ENCODE measurements at places on chromosomes 6 and 20. TPM values are rescaled to one million over a fixed set of nuclear protein-coding genes. Genes with fewer than 3 reads are reported as not detected.

PTCHD4 gene
- total RNA-seq, result 0.09 TPM

RAD21L1 gene
- not detected for total RNA-seq

PDYN gene
- 0.33 TPM for total RNA-seq

FAM162B gene
- total RNA-seq, result 2.5 TPM

GRCh38 chr20:56608376-56608775 lies 20.7 kb upstream of the TFAP2C start:
- H3K4me3 ChIP-seq, result no peak overlapping the region
- H3K27me3 ChIP-seq, result no peaks in the 10 kb centered on the region
- no peak for DNase-seq
- H3K27ac ChIP-seq, result no peak overlapping the region

DNA sequence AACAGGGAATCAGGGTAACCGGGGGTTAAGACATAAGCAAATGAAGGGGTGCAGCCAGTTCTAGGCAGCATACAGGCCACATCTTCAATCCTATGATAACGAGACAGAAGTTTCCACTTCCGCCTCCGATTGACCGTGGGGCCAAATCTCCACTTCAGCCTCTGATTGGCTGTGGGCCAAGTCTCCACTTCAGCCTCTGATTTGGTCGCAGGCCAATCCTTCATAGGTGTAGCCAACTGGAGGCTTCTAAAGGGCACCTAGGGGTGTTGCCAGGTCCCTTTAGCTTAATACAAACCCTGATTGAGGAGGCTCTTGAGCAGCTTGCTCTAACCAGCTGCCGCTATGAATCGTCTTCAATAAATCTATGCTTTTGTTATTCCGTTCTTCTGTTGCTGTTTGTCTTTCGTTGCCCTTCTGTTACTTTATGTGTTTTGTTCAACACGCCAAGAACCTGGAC lies 2.1 kb upstream of the ERGIC3 start:
- H3K27me3 ChIP-seq, result no peaks in the 10 kb centered on the region
- H3K27ac ChIP-seq, result peak overlapping the region; percentile 18
- H3K36me3 ChIP-seq, result peaks cover 3% of the 10 kb centered on the region
- H3K4me1 ChIP-seq, result peaks cover 16% of the 10 kb centered on the region
- peak; percentile 28 for DNase-seq

DNA sequence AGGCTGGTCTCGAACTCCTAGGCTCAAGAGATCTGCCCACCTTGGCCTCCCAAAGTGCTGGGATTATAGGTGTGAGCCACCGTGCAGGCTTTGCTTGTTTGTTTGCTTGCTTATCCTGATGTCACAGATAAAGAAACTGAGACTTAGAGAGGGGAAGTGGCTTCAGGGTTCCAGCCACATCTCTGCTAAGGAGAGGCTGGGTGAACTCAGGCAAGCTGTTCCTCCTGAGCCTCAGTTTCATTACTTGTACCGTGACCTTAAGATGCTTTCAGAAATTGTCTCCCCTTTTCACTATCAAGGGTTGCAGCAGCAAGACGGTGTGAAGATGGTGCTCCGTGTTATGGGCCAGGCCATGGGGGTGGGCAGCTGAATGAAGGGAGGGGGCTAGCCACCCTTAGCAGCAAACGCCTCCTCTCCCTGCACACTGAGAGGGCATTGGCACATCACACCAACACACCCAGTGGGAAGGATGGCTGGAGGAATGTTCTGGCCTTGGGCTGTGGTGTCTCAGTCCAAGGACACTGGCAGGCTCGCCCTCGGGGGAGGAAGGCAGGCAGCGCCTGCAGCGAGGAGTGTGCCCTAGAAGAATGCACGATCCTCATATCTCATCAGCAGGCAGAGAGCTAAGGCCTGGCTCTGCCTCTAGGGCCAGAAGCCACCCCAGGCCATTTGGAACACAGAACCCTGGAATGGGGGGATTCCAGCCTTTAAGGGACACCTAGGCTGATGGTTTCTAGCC lies 48.2 kb upstream of the TLDC2 start:
- peaks cover 16% of the 10 kb centered on the region for H3K36me3 ChIP-seq
- no peak overlapping the region for H3K27ac ChIP-seq
- no peak overlapping the region for H3K4me3 ChIP-seq
- H3K4me1 ChIP-seq, result no peaks in the 10 kb centered on the region
- H3K27me3 ChIP-seq, result no peaks in the 10 kb centered on the region

DNA sequence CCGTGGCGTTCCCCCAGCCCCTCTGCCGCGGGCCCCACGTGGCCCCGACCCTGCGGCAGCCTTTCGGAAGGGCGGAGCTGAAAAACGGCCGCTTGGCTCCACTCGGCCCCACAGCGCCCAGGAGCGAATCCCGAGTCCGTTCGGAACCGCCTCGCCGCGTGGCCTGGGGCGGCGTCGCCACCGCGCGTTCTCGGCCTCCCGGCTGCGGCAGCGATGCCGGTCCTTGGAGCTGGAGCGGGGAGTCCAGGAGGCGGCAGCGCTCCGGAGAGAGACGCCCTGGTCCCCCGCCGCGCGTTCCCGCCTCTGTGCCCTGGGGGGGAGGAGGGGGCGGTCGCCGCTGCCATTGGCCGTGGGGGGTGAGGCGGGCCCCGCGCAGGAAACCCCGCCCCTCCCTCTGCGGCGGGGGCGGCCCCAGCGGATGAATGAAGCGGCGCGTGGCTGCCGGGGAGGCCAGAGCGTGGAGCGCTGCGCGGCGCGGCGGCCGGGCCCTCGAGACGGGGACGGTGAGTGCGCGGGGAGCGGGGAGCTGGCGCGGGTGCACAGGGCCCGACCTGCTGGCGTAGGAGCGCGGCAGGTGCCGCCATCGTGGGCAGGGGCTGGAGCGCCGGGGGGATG lies at the start of gene SLCO4A1:
SLCO4A1 (plus strand) TSS at position 453 of the 615 bp plus-strand sequence. CDS start 13,952 bp downstream, outside the sequence.
- peak; percentile 75 for DNase-seq
- peak within 1 kb of the TSS; percentile 48 for H3K4me3 ChIP-seq
- peaks cover 42% of the 10 kb centered on the region for H3K27me3 ChIP-seq

DNA sequence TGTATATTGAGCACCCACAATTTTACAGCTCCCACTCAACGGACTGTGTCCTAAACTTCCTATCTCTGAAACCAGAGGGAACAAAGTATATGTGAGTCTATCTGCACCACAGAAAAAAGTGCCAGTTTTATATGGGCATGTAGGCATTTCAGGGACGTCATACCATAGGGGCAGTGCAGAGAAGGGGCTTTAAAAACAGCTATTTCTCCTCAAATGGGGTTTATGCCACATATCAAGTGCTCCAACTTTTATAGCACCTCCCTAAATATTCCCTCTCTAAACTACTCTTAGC lies 28.9 kb upstream of the ASF1A start:
- no peak overlapping the region for H3K4me3 ChIP-seq
- no peak for DNase-seq
- no peaks in the 10 kb centered on the region for H3K27me3 ChIP-seq
- no peak overlapping the region for H3K27ac ChIP-seq
- peaks cover 5% of the 10 kb centered on the region for H3K4me1 ChIP-seq

DNA sequence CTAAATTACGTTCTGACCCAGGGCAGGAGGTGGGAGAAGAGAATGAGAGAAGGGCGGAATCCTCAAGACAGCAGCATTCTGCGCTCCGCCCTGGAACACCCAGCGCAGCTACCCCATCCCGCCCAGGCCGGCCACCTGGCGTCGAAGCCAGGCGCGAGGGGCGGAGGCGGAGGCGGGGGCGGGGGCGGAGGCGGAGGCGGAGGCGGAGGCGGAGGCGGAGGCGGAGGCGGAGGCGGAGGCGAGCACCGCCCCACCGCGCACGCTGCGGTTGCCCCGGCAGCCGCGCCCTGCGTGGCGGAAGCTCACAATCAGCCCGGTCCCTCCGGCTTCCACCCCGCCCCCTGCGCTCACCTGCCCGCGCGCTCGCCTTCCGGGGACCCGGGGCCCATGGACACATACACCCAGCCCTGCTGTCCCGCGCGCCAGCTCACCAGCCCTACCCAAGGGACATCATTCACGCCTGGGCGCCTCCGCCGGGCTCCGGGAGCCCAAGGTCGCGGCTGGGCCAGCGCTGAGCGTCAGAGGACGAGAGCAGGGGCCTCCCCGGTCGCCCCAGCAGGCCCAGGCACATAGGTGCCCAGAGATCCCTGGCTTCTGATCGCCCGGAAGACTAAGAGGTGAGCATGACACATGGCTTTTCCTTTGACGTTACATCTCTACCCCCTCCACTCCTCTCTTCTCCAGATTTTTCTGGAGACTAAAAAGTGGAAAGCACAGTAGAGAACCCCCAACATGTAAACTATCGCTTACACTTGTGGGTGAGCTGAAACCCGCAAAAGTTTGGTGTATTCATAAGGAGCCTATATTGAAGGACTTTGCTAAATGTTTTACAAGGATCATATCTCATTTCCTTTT lies at the start of gene ANKEF1:
ANKEF1 (plus strand) TSS at position 271 of the 855 bp plus-strand sequence. CDS start 3,315 bp downstream, outside the sequence.
- H3K4me1 ChIP-seq, result peaks cover 5% of the 10 kb centered on the region
- no peak within 1 kb of the TSS for H3K27ac ChIP-seq
- H3K36me3 ChIP-seq, result no peaks in the 10 kb centered on the region
- H3K27me3 ChIP-seq, result no peaks in the 10 kb centered on the region
- peak within 1 kb of the TSS; percentile 63 for H3K4me3 ChIP-seq

DNA sequence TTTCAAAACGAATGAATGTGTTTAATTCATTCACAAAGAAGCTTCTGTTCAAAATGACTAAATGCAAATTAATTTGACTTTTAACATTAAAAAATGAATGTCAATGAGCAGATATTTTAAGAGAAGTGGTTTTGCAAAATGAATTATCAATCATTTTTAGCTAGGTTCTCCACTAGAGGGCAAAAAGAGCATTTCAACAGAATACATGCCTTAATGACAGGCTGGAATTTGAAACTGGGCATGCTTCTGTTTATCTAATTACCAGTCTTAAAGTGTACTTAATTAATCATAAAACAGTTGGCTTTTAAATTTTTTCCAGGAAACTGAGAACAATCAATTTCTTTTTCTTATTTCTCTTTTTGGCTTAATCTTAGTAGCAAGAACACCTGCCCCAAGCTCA lies 63.8 kb upstream of the TINAG start:
- H3K4me1 ChIP-seq, result no peaks in the 10 kb centered on the region
- no peak for DNase-seq

GRCh38 chr6:44670146-44670545 lies 282.6 kb downstream of the CDC5L start:
- no peaks in the 10 kb centered on the region for H3K36me3 ChIP-seq
- no peak for DNase-seq
- H3K4me3 ChIP-seq, result no peak overlapping the region
- no peaks in the 10 kb centered on the region for H3K4me1 ChIP-seq
- no peak overlapping the region for H3K27ac ChIP-seq

DNA sequence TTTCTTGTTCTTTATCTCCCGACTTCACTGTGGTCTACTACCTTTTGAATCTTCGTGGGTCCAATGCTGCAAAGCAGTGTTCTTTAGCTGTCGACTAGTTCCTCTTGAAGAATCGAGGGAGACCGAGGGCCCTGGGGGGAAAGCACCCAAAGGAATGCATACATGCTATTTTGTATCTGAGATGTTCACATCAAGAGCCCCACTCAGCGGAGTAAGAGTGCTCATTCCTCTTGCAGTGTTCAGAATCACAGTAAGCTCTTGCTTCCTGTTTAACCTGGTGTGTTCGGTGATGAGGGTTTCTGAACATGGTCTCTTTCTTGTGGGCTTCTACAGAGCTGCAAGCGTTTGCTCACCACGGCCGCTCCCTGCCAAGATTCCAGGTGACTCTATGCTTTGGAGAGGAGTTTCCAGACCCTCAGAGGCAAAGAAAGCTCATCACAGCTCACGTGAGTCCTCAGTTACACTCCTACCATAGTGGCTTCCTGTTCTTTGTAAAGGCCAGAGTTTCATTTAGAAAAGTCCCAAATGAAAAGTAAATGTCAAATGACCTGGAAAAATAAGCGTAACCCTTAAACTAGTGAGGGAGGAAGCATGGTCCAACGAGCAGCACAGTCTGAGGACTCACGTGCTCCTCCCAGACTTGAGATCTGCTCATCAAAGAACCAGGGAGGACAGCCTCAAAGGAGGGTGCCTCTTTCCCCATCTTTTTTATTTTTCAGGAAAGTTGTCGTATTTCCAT lies 13.3 kb downstream of the IRF4 start:
- peaks cover 2% of the 10 kb centered on the region for H3K27me3 ChIP-seq
- H3K4me1 ChIP-seq, result peaks cover 19% of the 10 kb centered on the region
- no peaks in the 10 kb centered on the region for H3K36me3 ChIP-seq
- H3K4me3 ChIP-seq, result no peak overlapping the region

DNA sequence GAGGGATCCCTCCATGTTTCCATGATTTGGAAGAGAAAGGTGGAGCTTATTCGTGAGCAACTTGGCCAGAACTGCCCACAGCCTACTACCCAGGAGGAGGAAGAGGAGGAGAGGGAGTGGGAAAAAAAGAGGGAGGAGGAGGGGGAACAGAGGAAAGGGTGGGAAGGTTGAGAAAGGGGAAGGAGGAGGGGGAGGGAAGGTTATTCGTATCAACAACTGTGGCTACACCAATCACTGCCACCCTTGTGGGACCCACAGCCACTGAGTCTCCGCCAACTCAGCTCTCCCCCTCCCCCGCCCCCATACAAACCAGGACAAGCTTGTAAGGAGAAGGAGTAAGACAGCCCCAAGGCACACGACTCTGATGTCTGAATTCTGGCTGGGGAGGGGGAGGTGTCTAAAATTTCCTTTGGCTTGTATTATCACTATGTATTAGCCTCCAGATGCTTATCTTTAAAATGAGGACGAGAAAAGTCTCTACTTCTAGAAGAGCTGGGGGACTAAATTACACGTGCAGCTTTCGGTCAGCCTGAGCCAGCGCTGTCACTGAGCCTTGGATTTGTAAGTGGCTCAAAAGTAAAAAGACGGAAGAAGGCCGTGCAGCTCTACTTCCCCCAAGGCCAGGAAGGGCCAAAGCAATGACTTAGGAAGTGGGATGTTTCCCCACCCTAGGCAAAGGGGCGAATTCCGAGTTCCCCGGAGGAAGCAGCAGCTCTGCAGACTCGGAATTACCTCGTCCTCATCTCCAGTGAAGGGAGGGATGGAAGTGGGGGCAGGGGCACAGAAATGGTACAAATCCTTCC lies 1.0 kb downstream of the FKBP1A start:
- peaks cover 49% of the 10 kb centered on the region for H3K4me1 ChIP-seq
- no peak for DNase-seq
- H3K27me3 ChIP-seq, result no peaks in the 10 kb centered on the region
- peak overlapping the region; percentile 91 for H3K4me3 ChIP-seq
- H3K36me3 ChIP-seq, result peaks cover 3% of the 10 kb centered on the region

DNA sequence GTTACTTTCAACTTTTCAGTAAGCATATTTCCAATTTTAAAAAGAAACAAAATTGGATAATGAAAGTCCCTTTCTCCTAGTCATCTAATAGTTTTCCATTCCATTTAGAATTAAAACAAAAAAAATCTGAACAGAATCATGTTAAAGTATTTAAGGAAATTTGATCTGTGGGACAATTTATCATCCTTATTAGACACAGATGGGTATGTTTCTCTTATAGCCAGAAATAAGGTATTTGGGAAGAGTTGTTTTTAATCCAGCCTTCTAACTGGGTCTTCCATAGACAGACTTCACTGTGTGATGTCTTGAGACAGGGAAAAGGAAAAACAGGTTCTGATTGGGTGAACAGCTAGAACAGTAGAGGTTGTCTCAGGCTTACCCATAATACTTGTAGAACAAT lies 39.5 kb upstream of the STXBP5 start:
- no peaks in the 10 kb centered on the region for H3K4me1 ChIP-seq
- no peak overlapping the region for H3K4me3 ChIP-seq
- H3K36me3 ChIP-seq, result no peaks in the 10 kb centered on the region
- H3K27me3 ChIP-seq, result no peaks in the 10 kb centered on the region
- DNase-seq, result no peak

- H3K36me3 ChIP-seq, result peaks cover 74% of the 10 kb centered on the region
- no peak overlapping the region for H3K4me3 ChIP-seq
Measured at GRCh38 chr6:33691456-33692077, 19.9 kb downstream of the UQCC2 start.
